ENCODE measurements at places on chromosomes 6 and 20. TPM values are rescaled to one million over a fixed set of nuclear protein-coding genes. Genes with fewer than 3 reads are reported as not detected.
A peak's percentile ranks its signal among the peaks of the same experiment; 100 is the strongest.

GRCh38 chr6:15948930-15949900 lies 179.7 kb upstream of the MYLIP start:
- no peaks in the 10 kb centered on the region for H3K36me3 ChIP-seq
- H3K27ac ChIP-seq, result no peak overlapping the region
- no peak overlapping the region for H3K4me3 ChIP-seq
- no peak for DNase-seq

DNA sequence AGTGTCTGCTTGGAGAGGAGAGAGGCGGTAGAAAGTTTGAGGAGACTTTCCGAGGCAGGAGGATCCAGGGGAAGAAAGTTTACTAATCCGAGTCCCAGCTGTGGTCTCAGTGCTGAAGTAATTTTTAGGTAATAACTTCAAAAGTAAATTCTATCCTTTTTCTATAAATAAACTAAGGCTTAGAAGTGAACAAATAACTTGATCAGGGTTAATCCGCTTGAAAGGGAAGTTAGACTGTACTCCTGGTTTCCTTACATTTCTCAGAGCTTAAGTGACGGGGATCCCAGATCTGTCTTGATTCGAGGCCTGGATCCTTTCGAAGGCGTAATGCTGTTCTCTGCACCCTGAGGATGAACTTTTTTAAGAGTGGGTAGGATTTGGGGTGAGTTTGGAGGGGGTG lies 2.6 kb downstream of the STK35 start:
- H3K36me3 ChIP-seq, result peaks cover 5% of the 10 kb centered on the region
- H3K4me1 ChIP-seq, result peaks cover 3% of the 10 kb centered on the region
- no peaks in the 10 kb centered on the region for H3K27me3 ChIP-seq
- DNase-seq, result no peak
- no peak overlapping the region for H3K27ac ChIP-seq

GRCh38 chr6:30830438-30830837 lies 53.9 kb upstream of the DDR1 start:
- H3K36me3 ChIP-seq, result no peaks in the 10 kb centered on the region
- peaks cover 15% of the 10 kb centered on the region for H3K27me3 ChIP-seq
- H3K4me3 ChIP-seq, result no peak overlapping the region

Gene NKX2-2
- polyA plus RNA-seq, result not detected

Gene CLIC5
- not detected for polyA plus RNA-seq

Gene PKIB
- 5.6 TPM for polyA plus RNA-seq

DNA sequence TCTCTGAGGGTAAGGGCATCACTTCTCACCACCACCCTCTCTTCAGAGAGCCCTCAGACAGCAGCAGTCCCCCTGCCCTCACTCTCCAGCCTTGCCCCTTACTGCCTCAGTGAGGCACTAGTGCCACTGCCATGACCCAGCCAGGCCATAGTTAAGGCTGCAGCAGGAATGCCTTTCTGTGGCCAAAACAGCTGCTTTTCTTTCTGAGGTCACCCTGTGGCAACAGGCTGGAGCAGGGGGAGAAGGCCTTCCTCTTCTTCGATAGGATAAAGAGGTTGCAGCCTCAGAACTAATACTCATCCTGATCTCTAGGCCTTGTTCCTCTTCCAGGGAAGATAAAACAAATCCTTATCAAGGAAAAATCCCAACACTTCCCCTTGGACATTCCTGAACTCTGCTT lies 56.8 kb upstream of the ECI2 start:
- H3K27me3 ChIP-seq, result peaks cover 2% of the 10 kb centered on the region
- H3K27ac ChIP-seq, result no peak overlapping the region
- no peaks in the 10 kb centered on the region for H3K4me1 ChIP-seq
- DNase-seq, result no peak
- no peak overlapping the region for H3K4me3 ChIP-seq

Gene BEND6
- polyA plus RNA-seq, result 4.0 TPM

GRCh38 chr20:5033566-5033965 lies 32.3 kb upstream of the SLC23A2 start:
- no peak overlapping the region for H3K4me3 ChIP-seq
- peak overlapping the region; percentile 52 for H3K27ac ChIP-seq
- H3K27me3 ChIP-seq, result peaks cover 2% of the 10 kb centered on the region
- DNase-seq, result peak; percentile 47

GRCh38 chr20:46901638-46902037 lies 7.0 kb downstream of the EYA2 start:
- H3K27ac ChIP-seq, result no peak overlapping the region
- H3K4me3 ChIP-seq, result no peak overlapping the region
- H3K27me3 ChIP-seq, result no peaks in the 10 kb centered on the region
- H3K36me3 ChIP-seq, result no peaks in the 10 kb centered on the region
- no peak for DNase-seq
- no peaks in the 10 kb centered on the region for H3K4me1 ChIP-seq

- no peak for DNase-seq
- H3K4me1 ChIP-seq, result no peaks in the 10 kb centered on the region
- H3K27ac ChIP-seq, result no peak overlapping the region
Measured at GRCh38 chr6:10268111-10268510, 146.8 kb downstream of the TFAP2A start.

GRCh38 chr20:8394308-8394945 lies 262.4 kb downstream of the PLCB1 start:
- no peaks in the 10 kb centered on the region for H3K27me3 ChIP-seq
- no peaks in the 10 kb centered on the region for H3K36me3 ChIP-seq
- no peaks in the 10 kb centered on the region for H3K4me1 ChIP-seq
- peak; percentile 63 for DNase-seq
- no peak overlapping the region for H3K4me3 ChIP-seq
- no peak overlapping the region for H3K27ac ChIP-seq

Gene SPAG4
- 5.5 TPM for polyA plus RNA-seq

- H3K4me3 ChIP-seq, result no peak overlapping the region
- no peaks in the 10 kb centered on the region for H3K27me3 ChIP-seq
- H3K4me1 ChIP-seq, result no peaks in the 10 kb centered on the region
- no peaks in the 10 kb centered on the region for H3K36me3 ChIP-seq
- peak; percentile 63 for DNase-seq
Measured at GRCh38 chr20:8589956-8590355, 457.9 kb downstream of the PLCB1 start.

Gene SLC24A3
- polyA plus RNA-seq, result not detected

DNA sequence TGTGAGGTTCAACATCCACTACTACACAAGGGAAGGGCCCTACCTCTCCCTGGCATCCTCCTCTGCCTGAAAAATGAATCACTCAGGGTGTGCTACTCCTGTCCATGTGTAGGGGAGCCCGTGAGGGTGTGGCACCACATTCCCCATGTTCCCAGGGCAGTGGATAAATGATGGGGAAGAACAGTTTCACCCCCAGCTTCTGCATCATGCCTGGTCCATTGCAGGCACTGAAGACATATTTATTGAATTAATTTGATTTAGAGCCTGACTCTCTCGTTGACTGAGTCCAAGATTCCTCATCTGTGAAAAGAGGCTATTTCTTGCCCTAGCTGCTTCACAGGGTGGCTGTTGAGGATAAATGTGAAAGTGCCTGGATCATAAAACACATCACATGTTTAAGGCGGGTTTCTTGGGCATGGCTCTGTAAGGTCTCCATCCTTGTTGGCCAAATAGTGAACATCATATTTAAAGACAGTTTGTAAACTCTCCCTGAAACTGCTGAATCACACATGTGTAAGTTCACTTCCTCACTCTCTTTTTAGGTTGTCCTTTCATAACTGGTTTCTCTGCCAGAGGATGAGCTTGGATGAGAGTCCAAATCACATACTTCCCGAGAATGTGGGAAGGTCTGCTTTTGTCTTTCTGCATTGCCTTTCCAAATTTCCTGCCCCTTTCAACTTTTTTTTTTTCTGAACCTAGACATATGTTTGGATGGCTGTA lies 79.7 kb upstream of the FYN start:
- peak; percentile 31 for DNase-seq
- peaks cover 31% of the 10 kb centered on the region for H3K27me3 ChIP-seq
- H3K27ac ChIP-seq, result no peak overlapping the region
- no peak overlapping the region for H3K4me3 ChIP-seq

- H3K27ac ChIP-seq, result no peak overlapping the region
- H3K36me3 ChIP-seq, result no peaks in the 10 kb centered on the region
- H3K4me3 ChIP-seq, result no peak overlapping the region
- no peaks in the 10 kb centered on the region for H3K4me1 ChIP-seq
Measured at GRCh38 chr6:170446841-170447560, 106.1 kb downstream of the PSMB1 start.

Gene SEC63
- polyA plus RNA-seq, result 18.3 TPM

Data from IMR-90 (cell line).